ENCODE measurements at places on chromosomes 3 and 15.
A peak's percentile ranks its signal among the peaks of the same experiment; 100 is the strongest.

DNA sequence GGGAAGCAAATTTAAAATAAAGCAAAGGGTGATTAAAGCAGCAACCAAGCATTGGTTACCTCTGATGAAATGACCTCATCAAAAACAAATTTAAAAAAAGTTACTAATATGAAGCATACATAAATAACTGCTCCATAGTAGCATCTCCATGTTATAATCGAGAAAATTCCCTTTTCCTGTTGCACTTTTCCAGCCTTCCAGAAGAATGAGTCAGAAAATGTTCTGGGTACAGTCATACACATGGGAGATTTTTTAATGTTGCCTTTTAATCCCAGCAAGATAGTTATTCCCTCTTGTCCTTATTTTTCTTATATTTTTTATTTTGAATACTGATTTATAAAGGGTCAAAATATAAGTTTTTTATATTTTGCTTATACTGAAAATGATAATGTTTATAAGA, 2.6 kb upstream of the TMCO5A start:
- no peak for DNase-seq

GRCh38 chr15:91803260-91803659, 50.2 kb upstream of the SLCO3A1 start:
- DNase-seq = no peak

GRCh38 chr15:49692514-49693090, 71.8 kb downstream of the DTWD1 start:
- DNase-seq = no peak

DNA sequence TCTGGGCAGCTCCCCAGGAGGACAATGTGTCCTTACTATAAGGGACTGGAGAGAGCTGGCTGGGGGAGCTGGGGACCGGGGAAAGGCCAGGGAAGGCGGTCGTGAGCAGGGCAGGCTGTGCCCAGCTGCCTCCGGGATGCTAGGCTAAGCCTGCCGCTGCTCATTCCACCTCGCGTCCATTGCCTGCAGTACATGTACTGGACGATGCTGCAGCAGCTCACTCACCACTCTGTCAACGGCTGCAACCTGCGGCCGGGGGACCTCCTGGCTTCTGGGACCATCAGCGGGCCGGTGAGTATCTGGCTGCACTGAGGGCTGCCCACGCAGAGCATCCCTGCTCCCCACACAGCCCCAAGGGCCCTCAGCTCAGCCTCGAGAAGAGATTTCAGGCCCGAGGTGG, 27.1 kb downstream of the FAH start:
- no peak for DNase-seq

DNA sequence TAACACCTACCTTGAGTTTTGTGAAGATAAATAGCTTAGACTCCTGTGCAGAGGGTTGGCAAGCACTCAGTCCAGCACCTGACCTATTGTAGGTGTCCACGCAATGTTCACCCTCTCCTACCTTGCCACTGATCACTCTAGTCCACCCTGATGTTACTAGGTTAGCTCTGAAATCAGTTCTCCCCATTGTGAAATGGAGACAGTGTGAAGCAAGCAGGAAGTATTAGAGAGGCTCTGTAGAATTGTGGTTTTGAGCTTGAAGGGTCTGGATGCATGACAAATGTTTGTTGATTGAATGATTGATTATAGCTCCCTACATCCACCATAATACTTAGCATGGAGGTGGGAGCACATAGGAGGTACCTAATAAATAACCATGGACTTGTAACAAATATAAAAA, 199.7 kb downstream of the RPLP1 start:
- peak; percentile 26 for DNase-seq

DNA sequence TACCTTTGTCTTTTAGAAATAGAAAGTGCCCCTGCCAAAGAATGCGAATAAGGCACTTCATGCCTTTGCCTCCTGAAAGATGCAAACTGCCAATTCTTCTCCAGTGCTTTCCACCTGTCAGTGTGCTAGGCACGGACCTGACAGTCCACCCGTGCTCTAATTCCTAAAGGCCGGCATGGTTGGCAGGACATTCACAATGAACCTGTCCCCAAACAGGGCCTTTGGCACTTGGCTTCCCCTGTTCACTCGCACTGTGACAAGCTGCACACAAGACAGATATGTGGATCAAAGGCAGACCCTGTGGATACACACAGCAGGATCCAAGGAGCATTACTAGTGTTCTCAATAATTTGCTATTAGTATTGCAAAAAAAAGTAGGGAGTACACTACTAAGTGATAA, 505.7 kb upstream of the AGTR1 start:
- DNase-seq = no peak

GRCh38 chr3:99867594-99868310, 50.1 kb downstream of the CMSS1 start:
- no peak for DNase-seq

DNA sequence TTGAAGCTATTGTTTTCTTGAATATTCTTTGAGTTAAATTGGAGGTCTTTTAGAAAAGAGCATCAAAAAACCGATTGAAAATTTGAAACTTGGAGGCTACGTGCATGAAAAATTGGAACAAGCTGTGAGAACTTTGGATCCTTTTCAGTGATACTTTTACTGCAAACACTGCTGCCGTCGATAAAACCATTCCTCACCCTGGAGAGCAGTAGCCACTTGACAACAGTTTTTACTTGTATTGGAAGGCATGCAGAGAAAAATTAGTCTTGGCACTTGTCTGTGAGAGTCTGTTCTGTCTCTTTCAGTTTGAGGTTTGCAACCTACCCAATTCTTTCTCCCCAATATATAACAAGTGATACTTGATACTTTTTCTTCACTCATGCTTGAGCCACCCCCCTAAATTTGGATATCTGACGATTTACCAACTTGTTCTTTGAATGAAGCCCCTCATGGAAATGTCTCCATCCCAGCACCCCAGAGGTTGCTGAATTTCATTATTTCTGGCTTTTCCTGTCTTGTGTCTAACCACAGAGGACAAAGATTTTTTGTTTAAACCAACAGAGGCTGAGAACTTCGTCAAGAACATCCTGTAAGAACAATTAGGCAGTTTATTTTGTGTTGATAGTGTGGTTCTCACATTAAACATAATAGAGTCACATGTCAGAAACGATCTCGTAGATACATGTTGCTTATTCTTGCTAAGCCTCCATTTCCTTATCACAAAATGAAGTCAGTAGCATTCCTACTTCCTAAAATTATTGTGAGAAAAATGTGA, 307.3 kb upstream of the PLSCR5 start:
- DNase-seq = no peak

DNA sequence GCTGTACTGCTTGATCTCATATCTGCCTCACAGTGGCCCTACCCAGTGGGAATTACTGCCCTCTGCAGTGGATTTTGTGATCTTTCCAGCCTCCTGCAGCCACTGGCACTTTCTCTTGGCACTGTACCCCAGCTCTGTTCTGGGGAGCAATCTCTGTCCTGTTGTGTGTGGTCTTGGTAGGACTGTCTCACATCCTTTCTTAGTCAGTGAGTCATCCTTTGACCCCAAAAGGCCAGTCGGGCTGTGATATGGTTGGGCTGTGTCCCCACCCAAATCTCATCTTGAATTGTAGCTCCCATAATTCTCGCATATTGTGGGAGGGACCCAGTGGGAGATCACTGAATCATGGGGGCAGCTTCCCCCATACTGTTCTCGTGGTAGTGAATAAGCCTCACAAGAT, 133.3 kb upstream of the TPM1 start:
- DNase-seq = no peak

DNA sequence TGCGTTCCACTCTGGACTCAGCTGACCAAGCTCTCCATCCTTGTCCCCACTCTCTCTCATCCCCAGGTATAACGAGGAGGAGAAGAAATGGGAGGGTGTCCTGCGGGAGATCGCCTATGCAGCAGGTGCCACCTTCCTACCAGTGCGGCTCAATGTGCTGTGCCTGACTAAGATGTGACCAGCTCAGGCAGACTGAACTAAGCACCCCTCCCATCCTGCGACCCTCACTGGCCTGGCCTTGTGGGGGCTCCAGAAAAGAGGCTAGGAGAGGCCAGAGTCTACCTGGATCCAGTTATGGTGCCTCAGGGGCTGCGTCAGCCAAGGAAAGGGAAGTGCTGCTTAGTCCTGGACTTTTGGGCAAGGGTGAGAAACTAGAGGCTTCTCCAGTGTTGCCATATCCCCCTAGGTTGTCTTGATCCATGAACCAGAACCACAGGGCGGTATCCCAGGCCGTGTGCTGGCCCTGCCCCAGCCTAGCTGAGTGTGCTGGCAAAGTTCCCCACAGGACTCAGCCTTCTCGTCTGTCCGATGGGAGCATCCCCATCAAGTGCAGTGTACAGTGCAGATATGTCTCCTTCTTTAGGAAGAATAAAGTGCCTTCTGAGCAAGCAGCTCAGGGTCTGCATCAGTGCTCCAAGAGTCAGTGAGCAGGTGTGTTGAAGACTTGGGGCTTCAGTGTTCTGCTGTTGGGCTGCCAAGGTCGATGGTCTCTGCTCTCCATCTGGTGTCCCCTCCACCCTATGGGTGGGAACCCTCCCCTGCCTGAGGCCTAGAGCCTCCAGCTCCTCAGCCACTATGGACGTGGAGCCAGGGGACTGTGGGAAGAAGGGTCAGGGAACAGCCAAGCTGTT, 6.7 kb downstream of the KLHL40 start:
- DNase-seq = no peak

GRCh38 chr3:72135636-72136035, 350.7 kb upstream of the PROK2 start:
- DNase-seq = no peak

- no peak for DNase-seq
These were observed 71.6 kb downstream of the FEM1B start for GRCh38 chr15:68349151-68349550.

GRCh38 chr15:33328106-33328505, 17.3 kb downstream of the RYR3 start:
- DNase-seq = no peak

DNA sequence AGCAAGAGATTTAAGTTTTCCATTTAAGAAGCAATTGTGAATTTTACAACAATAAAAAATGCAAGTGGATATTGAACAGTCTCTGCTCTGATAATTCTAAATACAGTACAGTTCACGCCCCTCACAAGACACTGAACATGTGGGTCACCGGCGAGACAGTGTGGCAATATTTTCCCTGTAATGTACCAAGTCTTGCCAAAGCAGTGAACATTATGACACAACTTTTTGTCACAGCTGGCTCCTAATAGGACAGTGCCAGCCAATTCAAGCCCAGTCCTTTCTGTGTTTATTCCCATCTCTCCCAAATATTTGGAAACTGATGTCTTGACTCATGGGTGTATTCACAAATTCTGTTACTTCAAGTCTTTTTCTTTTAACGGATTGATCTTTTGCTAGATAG, 62.3 kb downstream of the PPARG start:
- peak; percentile 78 for DNase-seq

GRCh38 chr3:171535133-171535532, 74.9 kb upstream of the TNIK start:
- no peak for DNase-seq

DNA sequence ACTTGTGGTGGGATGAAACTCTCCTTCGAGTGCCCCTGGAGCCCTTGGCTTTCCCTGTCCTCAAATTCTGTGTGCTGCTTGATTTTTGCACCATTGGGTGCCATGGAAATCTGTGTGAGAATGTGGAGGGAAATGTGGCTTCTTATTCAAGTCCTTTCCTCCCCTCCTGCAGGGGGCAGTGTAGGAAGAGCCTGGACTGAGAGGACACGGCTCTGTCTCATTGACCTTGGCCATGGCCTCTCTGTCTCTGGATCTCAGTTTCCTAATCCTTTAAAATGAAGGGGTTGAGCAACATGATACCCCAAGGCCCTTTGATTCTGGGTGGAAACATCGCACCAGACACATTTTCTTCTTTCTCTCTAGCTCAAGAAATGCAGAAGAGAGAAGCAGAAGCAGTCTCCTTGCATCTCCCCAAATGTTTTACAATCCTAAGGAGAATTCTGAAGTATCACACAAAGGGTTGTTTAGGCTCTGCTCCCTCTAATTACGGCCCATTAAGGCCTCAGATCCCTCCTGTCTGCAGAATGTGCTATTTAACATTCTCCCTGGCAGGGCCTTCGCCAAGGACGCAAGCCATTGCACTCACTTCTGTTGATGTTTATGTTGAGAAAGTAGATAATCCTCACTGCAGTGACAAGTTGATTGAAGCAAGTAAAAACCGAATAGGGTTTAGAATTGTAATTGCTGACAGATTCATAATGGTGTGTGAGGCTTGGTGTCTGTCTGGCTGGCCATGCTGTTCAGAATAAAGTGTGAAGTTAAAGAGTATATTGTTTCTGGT, 169.1 kb downstream of the TPRG1 start:
- DNase-seq = peak; percentile 9

GRCh38 chr3:195058336-195059005, 212.5 kb downstream of the XXYLT1 start:
- no peak for DNase-seq

- no peak for DNase-seq
These were observed 239.0 kb upstream of the LRTM1 start for GRCh38 chr3:55166576-55167555.

- peak; percentile 66 for DNase-seq
These were observed 7.9 kb upstream of the CAMK1 start for GRCh38 chr3:9777694-9778021.

DNA sequence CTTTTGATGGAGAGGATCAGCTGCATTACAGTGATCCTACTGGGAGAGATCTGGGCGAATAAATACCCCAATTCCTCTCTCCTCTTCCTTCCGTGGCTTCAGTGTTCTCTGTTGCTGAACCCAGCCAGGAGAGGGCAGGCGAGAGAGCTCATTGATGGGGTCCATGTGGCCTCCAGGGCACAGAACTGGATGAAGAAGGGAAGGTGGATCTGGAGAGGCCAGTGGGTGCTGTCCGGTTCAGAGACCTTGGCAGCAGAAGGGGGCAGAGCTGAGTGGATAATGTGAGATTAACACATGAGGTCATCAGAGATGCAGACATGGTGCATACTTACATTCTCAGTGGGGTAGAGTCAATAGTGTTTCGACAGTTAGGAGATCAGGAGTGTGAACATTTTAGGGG, 193.6 kb downstream of the CLSTN2 start:
- peak; percentile 48 for DNase-seq

GRCh38 chr3:33184863-33185262, 33.7 kb downstream of the SUSD5 start:
- peak; percentile 17 for DNase-seq

DNA sequence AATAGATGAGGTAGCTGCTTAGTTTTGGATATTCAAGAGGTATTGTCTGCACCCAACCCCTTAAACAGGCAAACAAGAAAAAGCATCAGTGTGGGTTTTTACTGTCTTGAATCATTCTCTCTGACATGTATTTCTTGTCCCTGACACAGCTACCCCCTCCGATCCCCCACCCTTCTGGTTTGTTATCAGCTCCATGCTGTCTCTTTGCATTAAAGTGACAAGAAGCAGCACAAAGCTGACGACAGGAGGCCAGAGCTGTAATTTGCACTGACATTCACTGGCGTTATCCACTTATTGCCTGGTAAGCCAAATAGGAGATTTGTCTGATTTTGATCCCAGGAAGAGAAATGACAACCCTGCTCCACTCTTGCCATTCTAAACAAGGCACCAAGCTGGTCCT, 83.3 kb upstream of the SNRK start:
- no peak for DNase-seq
